ENCODE measurements at places on chromosomes 1 and 21.

- DNase-seq: no peak
Measured at GRCh38 chr21:44529011-44529421, 11.0 kb downstream of the KRTAP10-1 start.

DNA sequence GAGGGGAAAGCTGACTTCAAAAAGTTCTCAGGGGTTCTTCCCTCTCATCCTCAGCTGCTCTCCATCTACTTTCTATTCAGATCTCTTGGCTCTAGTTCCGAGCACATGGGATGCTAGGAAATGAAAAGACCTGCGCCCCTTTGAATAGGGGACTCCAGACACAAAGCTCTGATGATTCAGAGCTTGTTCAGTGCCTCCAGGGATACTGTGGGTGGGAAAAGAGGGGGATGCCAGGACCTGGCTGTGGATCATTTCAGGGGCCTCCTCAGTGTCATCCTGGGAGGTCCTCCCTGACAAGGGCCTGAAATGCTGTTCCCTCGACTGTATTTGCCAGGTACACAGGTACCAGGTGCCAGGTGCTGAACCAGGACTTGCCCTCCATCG lies 943 bp upstream of the KIAA0040 start:
- DNase-seq: no peak

DNA sequence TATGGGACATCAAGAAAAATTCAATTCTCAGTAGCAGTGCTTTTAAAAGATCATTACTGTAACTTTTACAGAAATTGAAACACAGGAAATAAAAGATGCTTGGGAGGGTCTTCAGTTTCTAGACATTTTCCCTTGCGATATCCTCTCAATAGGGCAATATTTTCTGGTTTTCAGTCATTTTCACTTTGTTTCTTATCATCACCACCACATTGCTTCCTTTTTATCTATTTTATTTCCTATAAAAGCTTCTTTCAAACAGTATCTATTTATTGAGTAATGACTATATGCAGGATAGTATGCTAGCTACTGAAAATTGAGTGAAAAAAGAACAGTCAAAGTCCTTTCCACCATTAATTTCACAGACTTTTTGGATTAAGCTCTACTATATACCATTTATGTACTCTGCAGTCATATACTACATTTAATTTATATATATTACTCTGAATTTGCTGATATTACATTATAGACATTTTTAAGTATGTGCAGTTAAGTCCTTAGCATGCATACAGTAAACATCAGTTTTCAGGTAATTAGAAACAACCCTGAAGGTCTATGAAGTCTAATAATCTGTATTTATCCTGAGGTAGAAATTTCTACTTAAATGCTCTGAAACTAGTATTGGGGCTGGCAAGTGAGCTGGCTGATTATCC lies 18.7 kb downstream of the TRMT1L start:
- no peak for DNase-seq

- DNase-seq: no peak
Measured at GRCh38 chr1:109986054-109986444, 1.5 kb downstream of the AHCYL1 start.

DNA sequence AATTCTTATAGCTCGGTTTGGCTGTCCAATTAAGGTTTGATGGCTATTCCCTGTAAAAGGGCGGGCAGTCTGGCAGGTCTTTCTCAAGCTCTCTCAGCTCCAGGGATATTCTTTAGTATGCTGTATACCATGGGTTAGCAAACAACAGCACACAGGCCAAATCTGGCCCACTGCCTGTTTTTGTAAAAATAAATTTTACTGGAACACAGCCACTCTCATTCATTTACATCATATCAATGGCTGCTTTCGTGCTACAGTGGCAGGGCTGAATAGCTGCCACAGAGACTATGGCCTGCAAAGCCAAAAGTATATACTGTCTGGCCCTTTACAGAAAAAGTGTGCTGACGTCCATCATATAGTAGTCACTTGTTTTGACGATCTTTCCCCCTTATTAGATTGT lies 32.0 kb downstream of the MACO1 start:
- DNase-seq: no peak

DNA sequence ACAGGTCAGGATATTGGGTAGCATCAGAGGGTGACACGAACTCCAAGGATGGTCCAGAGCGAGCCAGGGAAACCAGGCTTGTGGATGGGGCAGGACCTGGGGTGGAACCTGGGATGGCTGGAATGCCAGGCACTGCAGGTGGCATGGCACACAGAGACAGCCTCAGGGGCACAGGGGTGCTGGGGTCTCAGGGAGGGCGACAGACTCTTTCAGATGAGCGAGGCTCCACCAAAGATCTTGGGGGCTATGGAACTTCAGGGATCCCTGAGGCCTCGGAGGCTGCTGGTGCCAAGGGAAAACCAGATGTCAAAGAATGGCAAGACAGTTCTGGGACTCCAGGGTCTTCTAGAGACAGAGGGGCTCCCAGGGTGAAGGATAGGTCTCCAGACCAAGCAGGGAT lies 21.4 kb downstream of the IGFN1 start:
- no peak for DNase-seq

DNA sequence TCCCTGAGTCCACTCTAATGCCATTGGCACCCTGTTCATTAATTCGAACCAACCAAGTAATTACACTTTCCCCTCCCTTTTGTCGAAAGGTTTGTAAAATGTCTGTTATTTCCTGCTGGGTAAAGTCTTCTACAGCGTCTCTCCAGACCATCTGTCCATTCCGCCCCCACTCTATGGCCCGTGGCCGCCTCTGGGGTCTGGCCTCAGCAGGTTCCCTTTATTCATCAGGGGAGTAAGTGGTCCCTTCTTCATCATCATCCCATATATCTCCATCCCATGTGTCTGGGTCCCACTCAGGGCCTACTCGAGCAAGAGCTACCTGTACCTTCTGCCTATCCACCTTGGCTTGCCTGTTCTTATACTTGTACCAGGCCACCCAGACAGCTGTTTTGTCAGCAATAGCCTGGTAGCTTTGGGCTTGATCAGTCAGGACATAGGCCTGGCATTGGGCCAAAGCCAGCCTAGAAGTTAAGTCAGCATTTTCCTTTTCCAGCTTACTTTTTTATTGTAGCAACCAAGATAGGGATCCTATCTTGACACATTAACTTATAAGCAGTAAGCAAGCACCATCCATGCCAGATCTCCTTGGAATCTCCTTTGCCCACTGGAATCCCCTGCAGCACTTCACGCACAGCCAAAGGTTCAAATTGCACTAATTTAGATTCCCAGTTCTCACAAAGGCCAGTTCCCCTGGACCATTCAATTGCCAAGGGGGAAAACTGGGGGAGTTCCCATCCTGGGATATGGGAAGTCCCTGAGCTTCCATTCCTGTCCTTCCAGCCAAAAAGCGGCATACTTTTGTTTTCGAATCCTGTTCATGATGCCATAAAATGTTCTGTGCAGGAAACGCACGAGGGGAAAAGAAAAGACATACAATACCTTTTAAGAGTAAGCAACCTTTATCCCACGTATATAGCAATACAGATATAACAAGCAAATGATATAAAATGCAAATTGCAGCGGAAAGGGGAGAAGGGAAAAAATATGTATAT lies 6.6 kb upstream of the STUM start:
- DNase-seq: no peak

DNA sequence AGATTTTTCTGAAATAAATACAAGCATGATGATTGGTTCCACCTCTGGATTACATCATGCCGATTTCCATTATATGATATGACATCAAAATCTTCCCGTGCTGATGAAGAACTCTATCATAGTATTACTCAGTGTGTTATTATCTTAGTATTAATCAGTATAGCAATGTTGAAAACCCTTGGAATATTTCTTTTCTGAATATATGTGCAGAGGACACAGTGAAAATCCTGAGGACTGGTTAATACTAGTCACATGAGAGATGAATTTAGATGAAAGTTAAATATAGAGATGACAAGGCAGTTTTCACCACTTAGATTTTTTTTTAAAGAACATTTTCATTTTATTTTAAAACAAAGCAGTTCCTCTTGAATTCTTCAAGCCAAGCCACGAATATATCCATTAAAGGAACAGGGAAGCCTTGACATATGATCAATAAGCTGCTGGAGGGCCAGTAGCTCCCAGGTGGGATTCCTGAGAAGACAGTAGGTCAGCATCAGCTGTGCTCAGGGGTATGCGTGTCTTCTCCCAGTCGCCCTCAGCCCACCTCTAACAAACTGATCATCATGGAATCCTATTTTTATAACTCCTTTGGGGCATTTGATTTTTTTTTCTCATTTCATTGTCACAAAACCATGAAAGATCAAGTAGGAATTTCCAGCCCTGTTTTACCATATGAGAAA lies 56.2 kb upstream of the UBE2U start:
- no peak for DNase-seq

GRCh38 chr1:160429125-160429561 lies 28.8 kb downstream of the VANGL2 start:
- no peak for DNase-seq

DNA sequence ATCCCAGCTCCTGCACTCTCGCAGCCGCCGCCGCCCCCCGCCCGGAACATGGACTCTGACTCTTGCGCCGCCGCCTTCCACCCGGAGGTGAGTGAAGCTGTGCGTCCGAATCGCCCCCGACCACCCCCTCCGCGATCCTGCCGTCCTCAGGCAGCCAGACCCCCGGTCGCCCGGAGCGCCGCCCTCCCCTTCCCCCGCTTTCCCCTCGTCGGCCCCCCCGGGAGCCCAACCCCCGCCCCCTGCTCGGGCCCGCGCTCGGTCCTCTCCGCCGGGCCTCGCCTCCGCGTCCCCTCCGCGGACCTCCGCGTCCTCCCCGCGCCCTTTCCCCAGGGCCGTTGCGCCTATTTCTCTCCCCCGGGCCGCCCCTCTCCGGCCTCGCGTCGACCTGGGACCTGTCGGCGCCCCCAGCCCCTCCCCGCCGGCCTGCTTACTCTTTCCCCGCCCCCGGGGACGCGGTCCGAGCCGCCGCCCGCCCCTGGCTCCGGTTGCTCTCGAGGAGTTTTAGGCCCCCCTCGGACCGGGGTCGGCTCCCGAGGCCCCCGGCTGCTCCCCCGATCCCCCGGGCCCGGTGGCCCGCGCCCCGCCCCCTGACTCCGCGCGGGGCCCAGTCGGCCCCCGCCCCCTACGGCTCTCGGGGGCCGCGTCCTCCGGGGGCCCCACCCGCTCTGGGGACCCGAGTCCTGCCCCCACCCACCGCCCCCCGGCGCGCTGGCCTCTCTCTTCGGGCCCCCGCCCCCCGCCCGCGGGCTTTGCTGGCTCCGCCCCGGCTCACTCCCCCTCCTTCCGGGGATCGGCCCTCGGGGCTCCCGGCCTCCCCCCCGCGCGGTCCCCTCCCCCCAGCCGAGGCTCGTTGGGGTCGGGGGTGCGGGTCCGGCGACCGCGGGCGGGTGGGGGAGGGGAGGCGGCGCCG lies 743 bp downstream of the PHF13 start:
- no peak for DNase-seq

DNA sequence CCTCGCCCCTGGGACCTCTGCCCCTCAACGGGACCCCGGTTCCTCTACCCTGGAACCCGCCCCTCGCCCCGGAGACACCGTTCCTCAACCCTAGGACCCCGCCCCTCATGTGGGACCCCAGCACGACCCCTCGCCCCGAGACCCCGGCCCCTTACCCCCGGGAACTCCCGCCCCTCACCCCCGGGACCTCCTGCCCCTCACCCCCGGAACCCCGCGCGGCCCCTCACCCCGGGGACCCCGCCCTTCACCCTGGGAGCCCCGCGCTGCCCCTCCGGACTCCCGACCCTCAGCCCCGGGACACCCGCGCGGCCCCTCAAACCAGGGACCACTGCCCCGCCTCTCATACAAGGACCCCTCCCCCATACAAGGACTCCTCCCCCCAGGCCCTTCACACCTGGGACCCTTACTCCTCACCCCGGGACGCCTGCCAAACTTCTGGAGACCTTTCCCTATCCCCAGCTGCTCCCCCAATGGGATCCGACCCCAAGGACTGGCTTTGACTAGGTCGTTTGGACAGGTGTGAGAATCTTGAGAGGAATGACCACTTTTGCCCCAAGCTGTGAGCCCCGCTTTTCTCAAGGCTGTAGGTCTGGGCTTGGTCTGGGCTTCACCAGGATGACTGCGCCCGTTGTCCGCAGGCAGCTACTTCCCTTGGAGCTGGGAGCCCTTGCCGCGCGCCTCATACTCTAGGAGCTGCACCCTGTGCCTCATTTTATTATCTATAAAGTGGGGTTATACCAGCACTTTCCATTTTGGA lies 843 bp downstream of the DIP2A start:
- DNase-seq: no peak

DNA sequence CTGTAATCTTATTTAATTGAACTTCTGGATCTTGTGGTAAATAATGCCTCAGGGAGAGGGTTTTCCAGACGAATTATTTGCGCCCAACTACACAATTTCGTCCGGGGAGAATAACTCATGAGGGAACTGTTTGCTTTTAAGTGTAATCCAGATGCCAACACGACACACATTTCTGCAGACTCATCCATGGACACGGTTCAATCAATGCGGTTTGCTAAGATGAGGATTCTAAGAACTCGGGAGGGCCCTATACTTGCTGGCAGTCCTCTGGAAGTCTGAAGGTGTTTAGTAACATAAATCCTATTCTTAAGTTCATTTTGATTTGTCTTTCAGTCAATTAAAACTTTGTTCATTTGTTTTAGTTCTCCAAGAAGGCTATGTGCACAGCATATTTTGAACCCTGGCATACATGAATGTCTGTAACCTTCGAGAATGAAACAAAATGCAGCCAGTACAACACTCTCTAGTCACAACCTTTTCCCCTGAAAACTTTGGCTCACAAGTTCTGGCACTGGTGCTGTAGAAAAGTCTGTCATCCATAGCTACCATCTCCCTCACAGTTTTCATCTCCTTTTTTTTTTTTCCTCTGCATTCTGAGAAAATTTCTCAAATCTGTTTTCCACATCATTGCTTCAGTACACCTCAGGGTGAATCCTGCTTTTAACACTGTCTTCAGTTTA lies 38.8 kb downstream of the DIPK1A start:
- DNase-seq: no peak

GRCh38 chr21:42056468-42056867 lies 14.6 kb upstream of the UMODL1 start:
- DNase-seq: no peak

- no peak for DNase-seq
Measured at GRCh38 chr1:24923485-24924113, 6.5 kb downstream of the RUNX3 start.

DNA sequence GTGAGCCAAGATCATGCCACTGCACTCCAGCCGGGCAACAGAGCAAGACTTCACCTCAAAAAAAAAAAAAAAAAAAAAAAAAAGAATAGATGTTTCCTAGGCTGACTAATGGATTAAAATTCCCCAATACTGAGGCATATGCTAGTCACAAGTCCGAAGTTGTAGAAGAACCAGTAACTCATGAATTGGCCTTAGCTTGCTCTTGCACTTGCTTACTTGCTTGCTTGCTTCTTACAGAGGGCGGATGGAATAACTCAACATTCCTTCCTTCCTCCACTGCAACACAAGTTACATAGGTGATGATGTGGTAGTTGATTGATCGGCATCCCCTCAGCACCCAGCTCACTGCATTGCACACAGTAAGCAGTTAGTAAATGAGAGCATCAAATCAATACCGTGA lies 2.8 kb upstream of the TARS2 start:
- DNase-seq: no peak

DNA sequence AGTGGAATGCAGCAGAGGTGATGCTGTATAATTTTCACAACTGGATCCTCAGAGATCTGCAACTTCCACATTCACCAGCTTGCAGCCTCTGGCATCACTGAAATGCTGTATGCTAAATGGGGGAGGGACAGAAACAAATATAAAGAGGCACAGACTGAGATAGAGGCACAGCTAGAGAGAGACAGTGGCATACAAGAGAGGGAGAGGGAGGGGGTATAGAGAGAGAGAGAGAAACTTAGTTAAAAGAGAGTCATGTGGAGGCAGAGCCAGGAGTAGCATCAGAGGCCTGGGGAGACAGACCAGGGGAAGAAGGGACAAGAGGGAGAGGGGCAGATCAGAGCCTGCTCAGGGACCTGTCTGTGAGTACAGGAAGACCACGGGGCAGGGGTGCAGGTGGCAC lies 84.5 kb upstream of the GRIK3 start:
- no peak for DNase-seq
